Vagina (tissue), 2 donors: ENCODE measurements at places on chromosomes 1 and 21.
A peak's percentile ranks its signal among the peaks of the same experiment; 100 is the strongest.

- DNase-seq, result no peak
These were observed 6.3 kb upstream of the RBBP5 start for GRCh38 chr1:205128050-205128449.

DNA sequence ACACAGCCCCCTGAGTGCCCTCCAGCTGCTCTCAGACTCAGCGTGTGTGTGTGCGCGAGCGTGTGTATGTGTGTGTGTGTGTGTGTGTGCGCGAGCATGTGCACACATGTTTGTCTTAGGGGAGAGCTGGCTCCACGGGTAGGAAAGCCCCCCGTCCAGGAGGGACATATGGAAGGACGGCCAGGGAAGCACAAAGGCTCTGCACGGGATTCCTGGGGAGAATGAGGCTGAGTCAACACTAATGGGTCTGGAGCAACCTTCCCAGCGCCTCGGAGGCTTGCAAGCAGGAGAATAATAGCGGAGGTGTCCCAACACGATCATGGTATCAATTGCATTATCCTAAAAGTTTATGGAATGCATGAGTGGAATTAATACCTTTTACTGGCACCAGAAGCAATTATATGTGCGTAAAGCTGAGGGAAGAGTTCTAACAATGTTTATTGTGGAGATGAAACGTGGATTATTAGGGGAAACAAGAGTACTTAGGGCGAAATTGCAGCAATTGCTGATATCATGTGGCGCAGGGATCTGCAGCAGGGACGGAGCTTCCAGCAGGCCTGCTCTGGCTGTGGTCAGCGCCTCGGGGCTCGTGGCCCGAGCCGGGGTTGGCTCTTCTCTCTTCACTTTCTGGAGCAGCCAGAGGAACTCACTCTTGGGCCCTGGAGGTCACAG, 40.3 kb upstream of the CCDC27 start:
- DNase-seq, result no peak

DNA sequence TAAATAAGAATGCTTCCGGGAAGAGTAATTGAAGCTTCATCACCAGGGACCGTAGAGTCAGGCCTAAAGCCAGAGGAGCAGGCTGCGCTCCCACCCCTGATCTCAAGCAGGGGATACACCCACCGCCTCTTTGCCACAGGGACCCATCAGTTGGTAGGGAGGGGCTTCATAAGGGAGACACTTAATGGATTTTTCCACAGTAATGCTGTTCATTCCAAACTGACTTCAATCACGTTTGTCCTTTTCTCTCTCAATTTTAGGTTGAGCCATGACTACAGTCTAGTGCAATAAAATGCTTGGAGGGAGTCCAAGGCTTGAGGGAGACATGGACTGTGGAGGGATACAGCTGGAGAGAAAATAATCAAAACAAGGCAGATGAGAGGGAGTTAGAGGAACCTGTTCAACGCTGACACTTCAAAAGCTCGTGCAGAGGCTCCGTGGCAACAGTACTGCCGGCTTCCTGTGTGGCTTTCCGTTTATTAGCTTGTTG, 111.5 kb downstream of the SEC16B start:
- no peak for DNase-seq

DNA sequence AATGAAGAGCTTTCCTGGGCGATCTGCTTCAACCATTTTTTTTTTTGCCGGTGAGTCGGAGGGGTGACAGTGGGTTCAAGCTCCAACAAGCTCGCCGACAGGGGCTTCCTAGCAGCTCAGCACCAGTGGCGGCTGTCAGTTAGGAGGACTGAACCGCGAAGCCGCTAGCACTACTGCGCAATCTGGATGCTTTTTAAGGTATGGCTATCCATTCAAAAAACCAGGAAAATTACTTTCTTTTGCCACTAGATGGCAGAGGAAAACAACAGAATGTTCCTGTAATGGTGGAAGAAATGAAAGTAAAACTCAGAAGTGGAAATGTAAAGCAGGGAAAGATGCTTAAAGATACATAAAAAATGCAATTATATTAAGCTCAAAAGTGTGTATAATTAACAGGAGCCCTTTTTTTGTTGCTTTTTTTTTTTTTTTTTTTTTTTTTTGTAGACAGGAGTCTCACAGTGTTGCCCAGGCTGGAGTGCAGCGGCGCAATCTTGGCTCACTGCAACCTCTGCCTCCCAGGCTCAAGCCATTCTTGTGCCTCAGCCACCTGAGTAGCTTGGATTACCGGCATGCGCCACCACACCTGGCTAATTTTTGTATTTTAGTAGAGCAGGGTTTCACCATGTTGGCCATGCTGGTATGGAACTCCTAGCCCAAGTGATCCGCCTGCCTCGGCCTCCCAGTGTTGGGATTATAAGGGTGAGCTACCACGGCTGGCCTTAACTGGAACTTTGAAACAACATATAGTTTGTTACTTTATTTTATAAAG, 8.5 kb downstream of the KYAT3 start:
- DNase-seq, result no peak

DNA sequence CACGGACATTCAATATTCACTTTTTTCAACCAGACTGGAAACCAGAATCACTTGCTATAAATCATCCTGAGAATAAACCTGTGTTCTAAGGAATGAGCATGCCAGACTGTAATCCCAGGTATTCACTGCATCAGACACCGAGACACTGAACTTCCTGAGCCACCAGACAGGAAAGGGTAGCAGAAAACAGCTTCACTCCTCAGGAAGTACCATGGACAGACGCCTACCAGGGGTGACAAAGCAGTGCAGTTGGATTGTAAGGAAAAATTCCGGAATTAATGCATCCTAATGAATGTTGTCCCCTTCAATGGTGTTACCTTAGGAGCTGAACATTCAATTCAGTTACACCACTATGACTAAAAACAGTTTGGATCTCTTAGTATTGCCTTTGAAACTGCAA, 156.1 kb downstream of the PIGK start:
- no peak for DNase-seq

GRCh38 chr1:12305377-12305776, 75.5 kb downstream of the VPS13D start:
- peak; percentile 89 for DNase-seq

GRCh38 chr1:169121146-169121923, 14.8 kb downstream of the ATP1B1 start:
- DNase-seq, result no peak

- no peak for DNase-seq
These were observed 98.4 kb upstream of the KIAA1614 start for GRCh38 chr1:180814258-180814657.

GRCh38 chr1:50393522-50394120, 29.6 kb downstream of the DMRTA2 start:
- no peak for DNase-seq

GRCh38 chr1:184536246-184536985, 149.6 kb downstream of the C1orf21 start:
- DNase-seq, result no peak

DNA sequence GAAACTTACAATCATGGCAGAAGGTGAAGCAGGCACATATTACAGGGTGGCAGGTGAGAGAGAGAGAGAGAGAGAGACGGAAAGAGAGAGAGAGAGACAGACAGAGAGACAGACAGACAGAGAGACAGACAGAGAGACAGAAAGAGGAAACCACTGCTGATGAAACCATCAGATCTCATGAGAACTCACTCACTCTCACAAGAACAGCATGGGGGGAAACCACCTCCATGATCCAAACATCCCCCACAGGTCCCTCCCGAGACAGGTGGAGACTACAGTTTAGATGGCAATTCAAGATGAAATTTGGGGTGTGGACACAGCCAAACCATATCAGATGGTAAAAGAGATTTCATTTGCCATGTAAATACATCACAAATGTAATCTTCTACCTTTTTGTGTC, 708.1 kb downstream of the MRPL39 start:
- no peak for DNase-seq

GRCh38 chr1:155305881-155306391, 2.7 kb upstream of the FDPS start:
- DNase-seq, result no peak

GRCh38 chr1:63969441-63969901, 195.7 kb downstream of the ROR1 start:
- no peak for DNase-seq

- DNase-seq, result peak; percentile 91
These were observed 814 bp upstream of the DYRK3 start for GRCh38 chr1:206634365-206635079.

DNA sequence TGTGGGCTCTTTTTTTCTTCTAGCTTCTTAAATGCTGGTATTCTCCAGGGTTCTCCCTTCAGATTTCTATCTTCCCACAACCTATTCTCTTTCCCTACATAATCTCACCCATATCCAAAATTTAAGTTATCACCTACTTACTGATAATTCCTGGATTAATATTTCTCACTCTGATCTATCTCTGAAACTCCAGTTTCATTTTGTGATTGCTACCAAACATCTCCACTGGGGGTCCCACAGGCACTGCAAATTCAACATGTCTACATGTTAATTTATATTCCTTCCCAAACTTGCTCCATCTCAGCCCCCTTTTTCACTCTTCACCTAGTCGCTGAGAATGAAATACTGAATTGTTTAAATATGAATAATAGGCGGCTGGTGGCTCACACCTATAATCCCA, 9.9 kb upstream of the C1orf141 start:
- DNase-seq, result no peak

GRCh38 chr1:50700621-50701020, 259.4 kb downstream of the FAF1 start:
- DNase-seq, result no peak

DNA sequence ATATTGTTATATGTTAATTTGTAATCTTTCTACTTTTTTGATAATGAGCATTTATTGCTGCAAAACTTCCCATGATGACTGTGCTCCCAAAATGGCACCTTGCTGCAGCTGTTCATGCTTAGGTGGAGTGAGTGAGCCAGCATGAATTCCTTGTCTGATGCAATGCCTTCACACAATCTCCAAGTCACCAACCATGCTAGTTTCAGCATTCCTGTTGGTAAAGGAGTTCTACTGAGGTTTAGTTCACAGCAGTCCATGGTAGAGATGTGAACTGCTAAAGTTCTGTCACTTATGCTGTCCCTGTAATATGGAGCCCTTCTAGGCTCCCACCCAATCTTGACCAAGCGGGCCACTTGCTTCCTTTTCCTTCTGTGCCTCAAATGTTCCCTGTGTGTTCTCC, 26.2 kb upstream of the PRKACB start:
- no peak for DNase-seq

GRCh38 chr21:42581993-42582786, 68.5 kb downstream of the SLC37A1 start:
- DNase-seq, result no peak

- no peak for DNase-seq
These were observed 2.4 kb downstream of the IGSF21 start for GRCh38 chr1:18109756-18110597.

DNA sequence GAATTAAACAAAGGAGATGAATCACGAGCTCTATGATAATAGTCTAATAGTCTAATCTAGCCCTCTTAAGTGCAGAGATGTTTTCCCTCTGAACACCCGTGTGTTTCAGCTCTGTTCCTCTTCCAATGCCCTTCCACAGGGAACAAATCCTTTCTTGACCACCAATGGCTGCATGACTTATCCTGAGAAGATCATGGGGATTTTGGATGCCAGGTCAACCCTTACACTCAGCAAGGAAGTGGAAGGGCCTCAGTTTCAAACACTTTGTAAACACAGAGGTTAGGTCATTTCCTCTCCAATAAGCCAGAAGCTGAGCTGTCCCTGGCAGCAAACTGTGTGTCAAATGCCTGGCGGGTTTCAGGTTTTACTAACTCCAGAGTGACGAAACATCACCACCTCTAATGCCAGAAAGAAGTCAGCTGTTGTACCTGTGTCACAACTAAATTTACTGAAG, 200.0 kb downstream of the GABPA start:
- DNase-seq, result no peak

DNA sequence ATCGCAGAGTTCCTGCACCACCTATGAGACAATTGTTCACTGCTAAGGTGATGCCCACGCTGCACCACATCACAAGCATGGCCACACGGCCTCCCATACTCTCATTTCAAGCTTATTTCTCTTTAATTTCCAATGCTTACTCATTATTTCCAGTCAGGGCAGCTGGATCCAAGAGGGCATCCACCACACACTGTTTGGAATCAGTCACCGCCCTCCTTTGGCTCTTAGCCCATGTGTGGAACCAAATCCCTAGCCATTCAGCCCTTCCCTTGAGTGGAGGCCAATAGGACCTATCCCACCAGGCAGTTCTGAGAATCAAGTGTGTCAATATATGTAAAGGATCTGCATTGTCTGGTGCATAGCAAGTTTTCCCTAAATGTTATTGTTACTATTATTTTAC, 26.3 kb upstream of the PALMD start:
- DNase-seq, result no peak

- no peak for DNase-seq
These were observed 28.0 kb downstream of the COL6A2 start for GRCh38 chr21:46125846-46126301.

DNA sequence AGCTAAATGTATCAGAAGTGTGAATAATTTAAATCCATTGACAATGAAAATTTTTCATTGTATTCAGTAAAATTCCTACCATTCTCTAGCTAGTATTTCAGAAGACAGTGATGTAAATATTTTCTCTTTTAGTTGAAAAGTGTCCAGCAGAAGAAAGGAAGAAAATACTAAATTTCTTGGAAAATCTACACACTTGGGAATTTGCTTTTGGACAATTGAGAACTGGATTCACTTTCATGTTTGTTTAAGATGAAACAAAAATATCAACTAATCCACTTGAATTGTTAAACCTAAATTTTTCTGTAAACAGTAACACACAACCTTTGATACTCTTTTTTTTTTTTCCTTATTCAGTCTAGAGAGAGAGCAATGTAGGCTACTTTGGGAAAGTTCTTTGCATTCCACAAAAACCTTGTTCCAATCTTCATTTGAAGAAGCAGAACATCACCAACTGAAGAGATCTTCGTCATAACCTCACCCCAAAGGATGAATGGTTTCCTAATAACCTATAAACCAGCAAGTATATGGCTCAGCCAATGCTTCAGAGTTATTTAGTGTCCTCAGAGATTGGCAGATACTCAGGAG, 155.1 kb upstream of the GORAB start:
- no peak for DNase-seq

DNA sequence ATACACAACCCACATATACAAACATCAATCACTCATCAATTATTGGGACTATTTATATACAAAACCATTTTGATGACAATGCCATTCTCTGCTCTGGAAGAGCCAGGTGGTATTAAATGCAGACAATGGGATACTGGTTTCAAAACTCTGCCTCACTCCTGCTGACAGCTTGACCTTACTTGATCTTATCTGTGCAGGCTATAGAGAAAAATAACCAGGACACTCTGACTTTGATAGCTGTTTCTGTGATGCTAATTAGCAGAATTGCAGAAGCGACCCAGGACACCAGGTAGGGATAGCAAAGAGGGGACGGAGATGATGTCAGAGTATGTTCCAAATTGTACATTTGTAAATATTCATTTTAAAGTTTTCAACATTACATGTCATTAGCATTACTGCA, 89.5 kb downstream of the OLFM3 start:
- DNase-seq, result no peak
